ENCODE measurements at places on chromosomes 7 and 10.

DNA sequence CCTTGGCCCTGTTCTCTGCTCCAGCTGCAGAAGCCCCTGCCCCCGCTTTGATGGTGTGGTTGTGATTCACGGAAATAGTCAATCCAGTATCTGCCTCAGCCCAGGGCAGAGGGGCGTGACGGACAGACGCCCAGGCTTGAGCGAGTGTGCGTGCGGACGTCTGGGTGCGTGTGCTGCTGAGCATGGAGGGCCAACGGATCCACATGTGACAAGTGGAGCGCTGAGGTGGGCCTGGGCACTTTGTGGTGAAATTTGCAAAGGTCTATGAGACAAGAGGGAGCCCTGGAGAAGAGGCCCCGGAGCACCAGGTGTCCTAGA is 94.4 kb downstream of the WDR37 start:
- no peak for DNase-seq

GRCh38 chr7:28200598-28200997 is 20.0 kb upstream of the JAZF1 start:
- no peak for DNase-seq

GRCh38 chr10:75186310-75186709 is 24.3 kb upstream of the VDAC2 start:
- no peak for DNase-seq

- DNase-seq: no peak
Observed at GRCh38 chr7:27171637-27172314, 2.3 kb downstream of the HOXA10 start.

- no peak for DNase-seq
Observed at GRCh38 chr7:23298141-23298881, 828 bp upstream of the MALSU1 start.

DNA sequence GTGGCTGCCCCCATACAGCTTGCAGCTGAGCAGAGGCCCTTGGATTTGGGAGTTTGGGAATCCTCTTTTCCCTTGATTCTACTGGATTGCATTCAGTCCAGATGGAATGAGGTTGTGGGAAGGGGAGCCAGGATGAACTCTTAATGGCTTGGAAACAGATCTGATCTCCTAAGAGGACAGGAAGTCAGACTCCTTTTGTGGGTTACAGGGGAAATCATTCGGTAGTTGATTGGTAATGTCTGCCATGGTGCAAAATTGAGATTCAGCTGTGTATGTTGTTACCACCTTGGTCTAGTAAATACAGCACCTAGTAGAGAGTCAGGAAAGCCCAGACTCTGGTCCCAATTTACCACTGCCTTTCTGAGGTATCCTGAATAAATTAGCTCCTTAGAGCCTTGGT is 144.2 kb upstream of the TNRC18 start:
- DNase-seq: no peak

GRCh38 chr10:52533986-52534385 is 219.9 kb downstream of the DKK1 start:
- DNase-seq: no peak

GRCh38 chr10:97408496-97408992 is 7.4 kb upstream of the RRP12 start:
- DNase-seq: no peak

DNA sequence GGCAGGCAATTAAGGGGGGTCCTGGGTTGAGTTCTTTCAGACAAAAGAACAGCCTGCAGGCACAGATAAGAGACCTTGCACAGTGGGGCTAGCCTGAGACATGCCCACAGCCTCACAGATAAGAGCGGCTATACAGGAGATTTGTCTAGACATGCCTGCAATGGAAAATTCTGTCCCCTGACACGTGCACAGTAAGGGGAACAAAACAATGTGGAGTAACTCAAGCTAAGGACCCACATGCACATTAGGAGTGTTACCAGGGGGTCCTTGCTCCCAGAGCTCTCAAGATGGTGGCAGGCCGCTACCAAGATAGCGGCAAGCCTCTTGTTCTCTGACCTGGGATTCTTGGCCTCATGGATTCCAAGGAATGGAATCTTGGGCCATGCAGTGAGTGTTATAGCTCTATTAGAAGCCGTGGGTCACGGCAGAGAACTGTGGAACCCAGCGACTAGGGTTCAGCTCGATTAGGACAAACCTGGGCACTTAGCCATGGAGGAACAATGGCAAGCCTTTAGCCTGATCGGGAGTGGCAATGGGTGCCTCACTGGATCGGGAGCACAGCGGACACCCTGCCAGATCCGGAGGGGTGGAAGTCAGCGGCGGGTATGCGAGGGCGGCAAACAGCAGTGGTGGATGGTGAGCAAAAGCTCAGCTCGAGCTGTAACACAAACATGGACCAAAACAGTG is 196.9 kb downstream of the CCSER2 start:
- no peak for DNase-seq

DNA sequence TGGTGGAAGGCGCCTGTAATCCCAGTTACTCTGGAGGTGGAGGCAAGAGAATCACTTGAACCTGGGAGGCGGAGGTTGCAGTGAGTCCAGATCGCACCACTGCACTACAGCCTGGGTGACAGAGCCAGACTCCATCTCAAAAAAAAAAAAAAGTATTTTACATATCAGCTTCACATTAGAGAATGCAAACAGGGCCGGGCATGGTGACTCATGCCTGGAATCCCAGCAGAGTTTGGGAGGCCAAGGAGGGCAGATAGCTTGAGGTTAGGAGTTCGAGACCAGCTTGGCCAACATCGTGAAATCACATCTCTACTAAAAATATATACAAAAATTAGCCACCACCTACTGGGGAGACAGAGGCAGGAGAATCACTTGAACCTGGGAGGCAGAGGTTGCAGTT is 31.6 kb downstream of the USP54 start:
- no peak for DNase-seq

- DNase-seq: no peak
Observed at GRCh38 chr7:136293841-136294391, 316.8 kb upstream of the MTPN start.

DNA sequence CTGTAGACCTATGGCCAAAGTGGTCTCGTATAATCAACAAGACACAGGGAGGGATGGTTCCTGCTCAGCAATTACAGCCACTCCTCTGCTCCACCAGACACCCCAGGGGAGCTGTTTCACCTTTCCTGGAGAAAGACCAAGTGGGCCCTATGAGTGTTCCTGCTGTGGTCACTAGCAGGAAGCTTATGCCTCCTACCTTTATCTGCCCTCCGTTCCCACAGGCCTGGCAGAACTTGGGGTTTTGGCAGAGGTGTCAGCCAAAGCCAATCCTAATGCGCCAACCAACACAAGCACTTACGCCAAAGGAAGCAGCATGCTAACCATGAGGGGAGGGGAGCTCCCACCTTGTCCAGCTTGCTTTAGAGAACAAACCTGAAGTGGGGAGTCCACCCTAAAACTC is 31.2 kb downstream of the XPNPEP1 start:
- DNase-seq: no peak

- DNase-seq: no peak
Observed at GRCh38 chr7:7231000-7231399, 48.7 kb downstream of the C1GALT1 start.

DNA sequence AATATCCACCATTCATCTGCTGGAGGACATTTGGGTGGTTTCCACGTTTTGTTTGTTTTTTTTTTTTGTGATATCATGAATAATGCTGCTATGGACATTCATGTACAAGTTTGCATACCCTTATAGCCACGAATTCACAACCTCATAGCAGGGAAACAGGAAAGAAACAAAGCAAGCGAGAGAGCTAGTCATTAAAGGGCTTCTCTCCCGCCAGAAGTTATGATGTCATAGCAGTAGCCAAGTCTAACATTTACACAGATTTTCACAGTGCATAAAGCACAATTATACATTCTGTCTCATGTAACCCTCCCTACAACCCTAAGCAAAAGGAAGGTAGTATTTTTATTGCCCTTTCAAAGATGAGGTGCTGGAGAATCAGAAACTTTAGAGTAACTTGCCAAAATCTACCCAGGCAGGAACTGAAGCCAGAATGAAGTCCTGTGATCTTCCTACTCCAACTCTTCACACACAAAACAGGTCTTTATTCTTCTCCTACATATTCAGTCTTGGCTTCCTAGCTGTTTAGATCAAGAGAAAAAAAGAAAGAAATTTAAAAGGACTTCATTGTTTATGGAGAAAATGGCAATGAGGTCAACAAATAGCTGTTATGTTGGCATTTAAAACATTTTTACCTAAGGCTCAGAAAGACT is 33.9 kb upstream of the GPAM start:
- no peak for DNase-seq

GRCh38 chr10:4103603-4104002 is 318.6 kb upstream of the KLF6 start:
- DNase-seq: no peak

- DNase-seq: no peak
Observed at GRCh38 chr7:57220746-57221145, 88.5 kb upstream of the ZNF479 start.

GRCh38 chr7:136183981-136184380 is 206.8 kb upstream of the MTPN start:
- DNase-seq: no peak

DNA sequence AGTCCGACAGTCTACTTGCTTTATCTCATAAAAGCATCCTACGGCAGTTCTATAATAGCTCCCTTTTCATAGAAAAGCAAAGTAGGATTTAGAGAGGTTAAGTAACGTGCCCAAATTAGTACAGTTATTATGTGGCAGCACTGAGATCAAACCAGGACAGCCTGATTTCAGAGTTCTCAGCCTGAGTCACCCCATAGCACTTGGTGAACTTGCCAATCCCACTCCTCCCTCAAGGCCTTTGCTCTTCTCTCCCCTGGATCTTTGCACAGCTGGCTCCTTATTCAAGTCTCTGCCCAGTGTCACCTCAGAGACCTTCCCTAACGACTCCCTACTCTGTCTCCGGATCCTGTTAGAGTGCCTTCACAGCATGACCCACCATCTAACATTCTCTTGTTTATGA is 438.0 kb upstream of the NFE2L3 start:
- no peak for DNase-seq

GRCh38 chr10:43673471-43673870 is 24.8 kb upstream of the ZNF32 start:
- no peak for DNase-seq

- DNase-seq: no peak
Observed at GRCh38 chr10:32244421-32245207, 102.3 kb downstream of the EPC1 start.

DNA sequence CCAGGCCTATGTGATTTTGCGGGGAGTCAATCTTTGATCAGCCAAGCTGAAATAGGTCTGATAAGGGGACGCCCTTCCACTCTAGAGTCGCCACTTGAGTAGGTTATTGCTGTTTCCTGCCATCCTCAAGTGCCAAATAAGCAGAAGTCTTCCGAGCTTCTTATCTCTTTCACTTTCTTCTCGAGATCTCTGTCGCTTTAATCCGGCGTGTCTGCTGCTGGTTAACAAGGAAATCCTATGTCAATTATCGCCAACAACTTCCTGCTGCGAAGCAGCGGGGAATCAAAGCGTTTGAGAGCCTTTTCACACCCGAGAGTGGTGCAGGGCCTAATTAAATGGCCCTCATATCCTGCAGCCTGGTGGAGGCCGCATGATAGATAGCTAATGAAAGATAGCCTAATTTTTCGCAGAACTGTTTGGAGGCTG is 215.9 kb downstream of the RAB11FIP2 start:
- no peak for DNase-seq
